SJSA1 (cell line): ENCODE measurements at places on chromosomes 11 and 22.

GRCh38 chr22:26548303-26548702, 36.0 kb upstream of the TFIP11 start:
- no peak overlapping the region for H3K4me3 ChIP-seq
- H3K4me1 ChIP-seq, result peaks cover 34% of the 10 kb centered on the region
- no peaks in the 10 kb centered on the region for H3K27me3 ChIP-seq
- H3K27ac ChIP-seq, result no peak overlapping the region
- no peak for DNase-seq

- no peak overlapping the region for H3K27ac ChIP-seq
- no peak for DNase-seq
- no peaks in the 10 kb centered on the region for H3K27me3 ChIP-seq
Measured at GRCh38 chr11:102467853-102468580, 15.5 kb upstream of the TMEM123 start.

GRCh38 chr11:92473736-92474135, 249.1 kb downstream of the FAT3 start:
- no peaks in the 10 kb centered on the region for H3K36me3 ChIP-seq
- H3K27me3 ChIP-seq, result no peaks in the 10 kb centered on the region
- no peak for DNase-seq
- H3K27ac ChIP-seq, result no peak overlapping the region

DNA sequence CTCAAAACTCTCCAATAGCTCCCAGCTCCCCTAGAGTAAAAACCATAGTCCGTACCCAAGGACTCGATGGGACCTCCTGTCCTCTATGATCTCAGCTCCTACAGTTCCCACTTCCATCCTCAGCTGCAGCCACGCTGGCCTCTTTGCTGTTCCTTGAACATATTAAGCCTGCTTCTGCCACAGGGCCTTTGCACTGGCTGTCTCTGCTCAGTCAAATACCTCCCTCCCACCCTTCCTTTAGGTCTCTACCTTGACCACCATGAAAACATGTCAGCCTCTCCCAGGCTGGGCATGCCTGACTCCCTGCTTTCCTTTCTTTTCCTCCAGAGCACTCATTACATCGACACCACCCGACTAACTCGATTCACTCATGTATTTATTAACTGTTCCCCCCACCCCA, 24.5 kb downstream of the TMEM184B start:
- H3K4me1 ChIP-seq, result peaks cover 8% of the 10 kb centered on the region
- H3K36me3 ChIP-seq, result peaks cover 46% of the 10 kb centered on the region
- H3K4me3 ChIP-seq, result no peak overlapping the region
- no peak overlapping the region for H3K27ac ChIP-seq
- no peak for DNase-seq

DNA sequence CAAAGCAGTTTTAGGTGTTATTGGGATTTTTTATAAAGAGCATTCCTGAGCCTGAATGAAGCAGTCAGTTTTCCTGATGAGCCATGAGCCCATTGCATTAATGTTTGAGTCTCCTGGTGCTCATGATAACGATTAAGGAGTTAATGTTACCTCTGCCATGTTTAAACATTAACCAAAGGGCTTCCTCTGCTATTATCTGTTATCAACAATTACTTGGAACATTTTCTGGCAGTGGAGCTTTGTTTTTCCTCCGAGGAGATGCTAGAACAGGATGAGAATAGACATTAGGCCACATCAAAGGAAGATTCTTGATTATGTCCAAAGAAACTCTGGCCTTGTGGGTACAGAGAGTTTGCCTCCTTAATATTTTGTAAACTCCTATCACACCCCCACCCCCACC, 49.9 kb downstream of the ZNRF3 start:
- H3K4me3 ChIP-seq, result no peak overlapping the region
- no peaks in the 10 kb centered on the region for H3K4me1 ChIP-seq
- no peaks in the 10 kb centered on the region for H3K27me3 ChIP-seq
- no peak overlapping the region for H3K27ac ChIP-seq
- DNase-seq, result no peak
- H3K36me3 ChIP-seq, result no peaks in the 10 kb centered on the region; the same call in 1 of the 2 replicates

- peak overlapping the region; percentile 57 for H3K4me3 ChIP-seq
- H3K27ac ChIP-seq, result no peak overlapping the region
- H3K36me3 ChIP-seq, result no peaks in the 10 kb centered on the region
Measured at GRCh38 chr11:35944503-35945136, 758 bp downstream of the LDLRAD3 start.

GRCh38 chr11:123719452-123719851, 22.0 kb downstream of the ZNF202 start:
- no peak for DNase-seq
- no peaks in the 10 kb centered on the region for H3K36me3 ChIP-seq
- no peaks in the 10 kb centered on the region for H3K27me3 ChIP-seq
- no peak overlapping the region for H3K27ac ChIP-seq
- H3K4me1 ChIP-seq, result no peaks in the 10 kb centered on the region
- H3K4me3 ChIP-seq, result no peak overlapping the region

DNA sequence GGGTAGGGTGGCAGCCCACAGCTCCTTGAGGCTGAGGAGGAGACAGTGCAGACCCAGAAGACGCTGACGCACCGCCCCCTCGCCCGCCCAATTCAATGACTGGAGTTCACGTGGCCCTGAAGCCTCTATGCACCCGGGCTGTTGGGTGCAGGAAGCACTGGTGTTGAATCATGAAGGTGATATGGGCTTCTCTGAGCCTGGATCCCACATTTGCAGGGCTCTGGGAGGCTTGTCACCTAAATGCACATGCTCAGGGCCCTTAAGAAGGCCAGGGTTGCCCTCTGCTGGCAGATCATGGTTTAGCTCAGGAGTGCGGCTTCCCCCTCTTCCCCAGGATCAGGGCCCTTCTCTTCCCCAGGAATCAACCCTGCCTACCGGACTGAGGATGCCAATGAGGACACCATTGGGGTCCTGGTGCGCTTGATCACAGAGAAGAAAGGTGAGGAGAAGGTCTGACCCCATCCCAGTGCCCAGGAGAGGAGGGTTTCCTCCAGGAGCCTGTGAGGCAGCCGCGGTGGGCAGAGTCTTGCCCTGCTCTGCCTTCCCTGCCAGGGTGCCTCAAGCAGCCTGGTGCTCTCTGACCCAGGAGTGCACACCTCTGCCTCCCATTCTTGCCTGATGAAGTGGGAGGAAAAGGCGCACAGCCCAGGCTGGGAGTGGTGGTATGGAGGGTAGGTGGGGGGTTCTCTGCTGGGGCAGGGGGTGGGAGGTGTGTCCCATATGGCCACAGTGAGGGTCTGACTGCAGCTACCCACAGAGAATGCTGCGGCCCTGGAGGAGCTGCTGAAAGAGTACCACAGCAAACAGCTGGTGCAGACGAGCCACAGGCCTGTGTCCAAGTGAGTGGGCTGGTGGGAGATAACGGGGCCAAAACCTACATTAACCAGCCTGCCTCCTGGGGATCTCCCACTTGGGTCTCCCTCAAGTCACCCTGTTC, 17.5 kb downstream of the RELT start:
- H3K36me3 ChIP-seq, result peaks cover 37% of the 10 kb centered on the region
- no peaks in the 10 kb centered on the region for H3K27me3 ChIP-seq
- no peak overlapping the region for H3K27ac ChIP-seq
- no peak overlapping the region for H3K4me3 ChIP-seq
- H3K4me1 ChIP-seq, result peaks cover 7% of the 10 kb centered on the region

GRCh38 chr22:25380122-25380747, 160.8 kb downstream of the CRYBB2 start:
- no peak overlapping the region for H3K4me3 ChIP-seq
- no peaks in the 10 kb centered on the region for H3K4me1 ChIP-seq
- H3K36me3 ChIP-seq, result peaks cover 61% of the 10 kb centered on the region
- DNase-seq, result no peak

- no peak for DNase-seq
- no peaks in the 10 kb centered on the region for H3K4me1 ChIP-seq
- peaks cover 27% of the 10 kb centered on the region for H3K27me3 ChIP-seq
- H3K27ac ChIP-seq, result no peak overlapping the region
- H3K4me3 ChIP-seq, result no peak overlapping the region
Measured at GRCh38 chr11:721741-722345, 15.8 kb downstream of the EPS8L2 start.

DNA sequence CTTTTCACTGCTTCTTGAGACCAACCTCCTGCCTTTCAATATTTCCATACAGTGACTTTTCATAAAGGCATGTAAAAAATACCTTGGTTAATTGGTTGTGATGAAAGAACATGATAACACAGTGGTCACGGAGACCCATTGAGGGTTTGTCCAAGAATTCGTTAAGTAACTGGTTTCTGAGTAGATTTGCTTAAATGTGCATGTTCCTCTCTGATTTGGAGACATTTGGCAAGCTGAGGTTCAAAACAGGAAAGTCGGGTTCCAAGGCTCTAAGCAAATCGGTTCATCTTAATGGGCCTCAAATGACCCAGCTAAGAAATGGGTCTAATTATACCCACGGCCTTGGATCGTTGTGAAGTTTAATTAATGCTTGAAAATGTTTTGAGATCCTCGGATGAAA, 36.9 kb upstream of the CCND1 start:
- H3K4me1 ChIP-seq, result peaks cover 15% of the 10 kb centered on the region
- no peak overlapping the region for H3K4me3 ChIP-seq
- H3K27me3 ChIP-seq, result no peaks in the 10 kb centered on the region
- DNase-seq, result no peak
- no peaks in the 10 kb centered on the region for H3K36me3 ChIP-seq
- no peak overlapping the region for H3K27ac ChIP-seq

DNA sequence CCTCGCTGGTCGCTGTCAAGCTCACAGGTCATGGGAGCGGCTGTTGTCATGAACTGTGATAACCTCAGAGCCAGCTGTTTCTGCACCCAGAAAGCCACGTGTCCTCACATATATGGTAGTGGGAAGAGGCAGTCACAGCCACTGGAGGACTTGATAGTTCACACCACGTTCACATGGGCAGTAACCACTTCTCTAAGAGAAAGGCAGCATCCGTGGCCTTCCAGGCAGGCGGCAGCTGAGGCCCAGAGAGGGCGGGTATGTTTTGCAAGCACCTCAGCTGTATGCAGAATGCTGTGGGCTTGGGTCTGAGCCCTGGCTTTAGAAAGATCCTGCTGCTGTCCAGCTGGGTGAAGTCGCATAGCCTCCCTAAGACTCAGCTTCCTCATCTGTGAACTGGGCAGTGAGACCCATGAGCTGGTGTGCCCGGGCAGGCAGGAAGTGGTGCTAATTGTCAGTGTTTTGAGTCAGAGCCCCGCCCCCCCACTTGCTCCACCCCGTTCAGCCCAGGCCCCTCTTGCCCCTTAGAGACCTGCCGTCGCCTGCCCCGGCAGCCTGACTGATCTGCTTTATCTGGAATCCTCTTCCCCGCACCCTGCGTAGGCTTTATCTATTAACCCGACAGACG, 13.3 kb downstream of the TTC38 start:
- no peak overlapping the region for H3K4me3 ChIP-seq
- H3K27me3 ChIP-seq, result no peaks in the 10 kb centered on the region
- no peak for DNase-seq
- H3K36me3 ChIP-seq, result peaks cover 77% of the 10 kb centered on the region
- no peak overlapping the region for H3K27ac ChIP-seq
- H3K4me1 ChIP-seq, result no peaks in the 10 kb centered on the region

GRCh38 chr11:134734141-134734845, 322.3 kb upstream of the B3GAT1 start:
- DNase-seq, result no peak
- no peaks in the 10 kb centered on the region for H3K36me3 ChIP-seq
- H3K27ac ChIP-seq, result no peak overlapping the region
- no peaks in the 10 kb centered on the region for H3K27me3 ChIP-seq

GRCh38 chr11:47506795-47507562, 46.0 kb downstream of the CELF1 start:
- no peak overlapping the region for H3K4me3 ChIP-seq
- no peak for DNase-seq
- H3K27me3 ChIP-seq, result no peaks in the 10 kb centered on the region
- peaks cover 21% of the 10 kb centered on the region for H3K36me3 ChIP-seq
- H3K4me1 ChIP-seq, result peaks cover 25% of the 10 kb centered on the region
- no peak overlapping the region for H3K27ac ChIP-seq

DNA sequence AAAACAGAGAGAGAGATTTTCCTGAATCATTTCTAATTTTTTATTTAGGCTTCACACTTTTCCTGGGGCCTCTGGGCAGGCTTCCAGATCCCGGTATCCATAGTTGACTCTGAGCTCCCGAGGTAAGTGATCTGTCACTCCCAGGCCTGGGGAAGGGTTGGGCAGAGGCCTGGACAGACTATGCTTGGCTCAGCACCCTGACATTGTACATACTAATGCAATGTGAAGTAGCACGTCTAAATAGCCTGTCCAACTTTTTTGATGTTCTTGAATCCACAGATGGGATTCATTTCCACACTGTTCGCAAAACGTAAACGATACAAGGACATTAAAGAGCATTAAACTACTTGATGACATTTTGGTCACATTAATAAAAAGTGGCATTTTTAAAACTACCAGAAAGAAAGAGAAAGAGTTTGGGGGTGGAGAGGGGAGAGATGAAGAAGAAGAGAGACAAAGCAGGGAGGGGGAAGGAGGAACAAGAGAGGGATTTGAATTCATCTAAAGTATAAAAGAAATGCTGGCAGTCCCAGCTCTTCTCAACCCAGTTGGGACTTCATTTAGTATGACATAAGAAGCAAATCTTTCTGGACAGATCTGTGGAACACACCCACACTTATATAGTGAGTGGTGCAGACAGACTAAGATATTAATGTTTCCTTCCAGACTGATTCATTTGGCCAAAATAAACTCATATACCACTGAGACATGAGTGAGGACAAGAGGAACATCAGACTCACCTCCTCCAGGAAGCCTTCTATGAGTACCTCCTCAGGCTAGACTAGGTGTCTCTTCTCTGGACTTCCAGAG, 514.2 kb downstream of the SOX6 start:
- DNase-seq, result no peak
- peaks cover 13% of the 10 kb centered on the region for H3K4me1 ChIP-seq
- H3K27me3 ChIP-seq, result no peaks in the 10 kb centered on the region

- peaks cover 35% of the 10 kb centered on the region for H3K27me3 ChIP-seq
- no peaks in the 10 kb centered on the region for H3K36me3 ChIP-seq
- no peak overlapping the region for H3K4me3 ChIP-seq
- peaks cover 8% of the 10 kb centered on the region for H3K4me1 ChIP-seq
- DNase-seq, result no peak
- no peak overlapping the region for H3K27ac ChIP-seq
Measured at GRCh38 chr11:35415487-35415886, 3.9 kb downstream of the SLC1A2 start.

GRCh38 chr22:45291061-45291930, 6.5 kb downstream of the UPK3A start:
- no peaks in the 10 kb centered on the region; the same call in 1 of the 2 replicates for H3K4me1 ChIP-seq
- no peaks in the 10 kb centered on the region for H3K36me3 ChIP-seq
- no peak overlapping the region for H3K27ac ChIP-seq

GRCh38 chr11:73019449-73019848, 122.7 kb downstream of the FCHSD2 start:
- H3K4me1 ChIP-seq, result no peaks in the 10 kb centered on the region
- no peaks in the 10 kb centered on the region for H3K36me3 ChIP-seq
- no peaks in the 10 kb centered on the region for H3K27me3 ChIP-seq
- no peak overlapping the region for H3K4me3 ChIP-seq

GRCh38 chr11:11324090-11324489, 29.0 kb downstream of the CSNK2A3 start:
- H3K4me3 ChIP-seq, result no peak overlapping the region
- no peaks in the 10 kb centered on the region for H3K36me3 ChIP-seq
- no peak overlapping the region for H3K27ac ChIP-seq
- no peaks in the 10 kb centered on the region for H3K4me1 ChIP-seq
- H3K27me3 ChIP-seq, result no peaks in the 10 kb centered on the region; the same call in 1 of the 2 replicates
- DNase-seq, result no peak
